ENCODE measurements at places on chromosomes 1 and 21. TPM values are rescaled to one million over a fixed set of nuclear protein-coding genes. Genes with fewer than 3 reads are reported as not detected.
A peak's percentile ranks its signal among the peaks of the same experiment; 100 is the strongest.

DNA sequence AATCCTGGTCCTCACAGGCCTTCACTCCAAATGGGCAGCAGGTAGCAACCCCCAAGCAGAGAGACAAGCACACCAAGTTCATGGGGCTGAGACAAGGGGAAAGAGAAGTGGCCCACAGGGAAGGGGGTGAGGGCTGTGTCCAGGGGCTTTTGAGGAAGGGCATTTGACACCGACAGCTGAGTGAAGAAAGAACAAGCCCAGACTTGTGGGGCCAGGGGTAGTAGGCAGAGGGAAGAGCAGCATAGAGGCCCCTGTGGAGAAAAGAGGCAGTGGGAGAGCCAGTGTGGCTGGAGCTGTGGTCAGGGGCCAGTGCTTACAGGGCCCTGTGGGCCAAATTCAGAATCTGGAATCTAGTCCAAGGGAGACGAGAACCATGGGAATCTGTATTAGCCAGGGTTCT lies 85.4 kb downstream of the IGSF21 start:
- no peak overlapping the region for H3K27ac ChIP-seq
- H3K4me1 ChIP-seq, result peaks cover 6% of the 10 kb centered on the region
- peaks cover 49% of the 10 kb centered on the region for H3K27me3 ChIP-seq
- H3K4me3 ChIP-seq, result no peak overlapping the region
- no peaks in the 10 kb centered on the region for H3K36me3 ChIP-seq

The CCDC185 gene
- total RNA-seq, result not detected

- peaks cover 45% of the 10 kb centered on the region for H3K36me3 ChIP-seq
- H3K27me3 ChIP-seq, result no peaks in the 10 kb centered on the region
- H3K27ac ChIP-seq, result no peak overlapping the region
- no peak overlapping the region for H3K4me3 ChIP-seq
- no peak for DNase-seq
Measured at GRCh38 chr1:232432313-232432712, 197.6 kb downstream of the SIPA1L2 start.

The SNIP1 gene
- total RNA-seq, result 23.4 TPM

GRCh38 chr1:188240772-188241406 lies 1412.1 kb downstream of the PLA2G4A start:
- no peaks in the 10 kb centered on the region for H3K4me1 ChIP-seq
- DNase-seq, result no peak
- no peak overlapping the region for H3K4me3 ChIP-seq
- no peaks in the 10 kb centered on the region for H3K36me3 ChIP-seq
- H3K27me3 ChIP-seq, result no peaks in the 10 kb centered on the region
- no peak overlapping the region for H3K27ac ChIP-seq

The ANP32E gene
- total RNA-seq, result 71.9 TPM

The KIF14 gene
- total RNA-seq, result 12.8 TPM

GRCh38 chr1:211492511-211493132 lies 660 bp upstream of the RD3 start:
- no peaks in the 10 kb centered on the region for H3K36me3 ChIP-seq
- DNase-seq, result no peak
- no peaks in the 10 kb centered on the region for H3K27me3 ChIP-seq
- no peak overlapping the region for H3K4me3 ChIP-seq

GRCh38 chr1:205001162-205001561 lies 41.9 kb upstream of the CNTN2 start:
- no peak for DNase-seq
- no peaks in the 10 kb centered on the region for H3K36me3 ChIP-seq
- H3K27ac ChIP-seq, result no peak overlapping the region
- H3K4me3 ChIP-seq, result no peak overlapping the region
- H3K27me3 ChIP-seq, result peaks cover 43% of the 10 kb centered on the region

The CBR1 gene
- 20.1 TPM for total RNA-seq

DNA sequence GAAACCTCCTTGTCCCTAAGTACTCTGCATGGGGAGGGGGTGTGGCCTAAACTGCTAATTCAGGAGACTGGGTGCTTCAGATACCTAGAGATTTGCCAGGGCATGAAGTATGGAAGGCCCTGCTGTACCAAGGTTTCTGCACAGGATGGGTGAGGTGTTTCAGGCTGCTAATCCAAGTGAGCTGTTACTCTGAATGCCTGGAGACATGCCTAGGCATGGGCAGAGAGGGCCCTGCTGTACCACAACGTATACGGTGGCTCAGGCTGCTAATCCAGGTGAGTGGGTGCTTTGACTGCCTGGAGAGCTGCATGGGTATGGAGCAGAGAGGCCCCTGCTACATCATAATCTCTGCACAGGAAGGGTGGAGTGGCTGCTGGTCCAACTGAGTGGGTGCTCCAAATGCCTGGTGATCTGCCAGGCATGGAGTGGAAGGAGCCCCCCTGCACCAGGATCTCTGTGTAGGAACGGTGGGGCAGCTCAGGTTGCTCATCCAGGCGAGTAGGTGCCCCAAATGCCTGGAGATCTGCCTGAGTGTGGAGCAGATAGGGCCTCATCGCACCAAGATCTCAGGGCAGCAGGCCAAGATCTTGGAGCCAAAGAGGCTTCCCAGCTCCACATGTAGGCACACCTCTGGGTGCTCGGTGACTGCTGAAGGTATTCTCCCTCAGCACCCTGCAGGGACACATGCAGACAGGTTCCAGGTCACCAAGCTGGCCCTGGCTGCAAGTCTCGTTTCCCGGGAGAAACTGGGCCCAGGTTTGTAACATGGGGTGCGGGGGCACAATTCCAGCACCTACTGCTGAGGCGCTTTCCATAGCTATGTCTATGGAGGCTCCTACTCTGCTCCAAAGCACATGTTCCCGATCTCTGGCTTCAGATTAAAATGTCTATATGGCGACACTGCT lies 252.5 kb upstream of the PLXNA2 start:
- no peak overlapping the region for H3K4me3 ChIP-seq
- H3K27ac ChIP-seq, result no peak overlapping the region
- DNase-seq, result no peak
- no peaks in the 10 kb centered on the region for H3K36me3 ChIP-seq

GRCh38 chr1:11707621-11708276 lies 16.2 kb downstream of the DRAXIN start:
- no peaks in the 10 kb centered on the region for H3K36me3 ChIP-seq
- no peak overlapping the region for H3K4me3 ChIP-seq
- peaks cover 10% of the 10 kb centered on the region for H3K27me3 ChIP-seq
- H3K4me1 ChIP-seq, result peaks cover 14% of the 10 kb centered on the region
- no peak overlapping the region for H3K27ac ChIP-seq

The CCDC17 gene
- total RNA-seq, result 3.6 TPM

DNA sequence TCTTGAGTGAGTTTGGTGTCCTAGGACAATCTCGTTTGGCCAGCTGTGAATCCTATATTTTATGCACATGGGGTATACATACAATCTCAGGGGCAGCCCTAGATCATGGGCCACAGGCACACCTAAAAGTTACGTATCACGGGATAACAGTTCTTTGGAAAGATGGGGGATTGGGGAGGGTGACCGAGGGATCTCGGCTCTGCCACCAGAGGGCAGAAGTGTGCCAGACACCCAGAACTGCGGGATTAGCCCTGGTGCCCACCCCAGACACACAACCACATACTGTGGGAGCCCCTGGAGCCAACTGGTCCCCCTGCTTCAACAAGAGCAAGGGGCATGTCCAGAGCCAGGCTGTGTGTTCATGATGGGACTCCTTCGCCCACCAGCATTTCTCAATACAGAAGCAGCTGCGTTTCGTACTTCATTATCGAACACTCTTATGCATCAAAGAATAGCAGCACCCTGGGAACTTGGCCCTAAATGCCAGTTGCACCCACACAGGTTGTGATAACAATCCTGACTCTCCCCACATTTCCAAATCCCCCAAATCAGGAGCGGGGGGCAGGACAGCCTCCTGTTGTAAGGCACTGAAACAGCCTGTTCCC lies 37.4 kb downstream of the TMCO4 start:
- no peak for DNase-seq
- no peak overlapping the region for H3K27ac ChIP-seq
- H3K27me3 ChIP-seq, result peaks cover 2% of the 10 kb centered on the region

DNA sequence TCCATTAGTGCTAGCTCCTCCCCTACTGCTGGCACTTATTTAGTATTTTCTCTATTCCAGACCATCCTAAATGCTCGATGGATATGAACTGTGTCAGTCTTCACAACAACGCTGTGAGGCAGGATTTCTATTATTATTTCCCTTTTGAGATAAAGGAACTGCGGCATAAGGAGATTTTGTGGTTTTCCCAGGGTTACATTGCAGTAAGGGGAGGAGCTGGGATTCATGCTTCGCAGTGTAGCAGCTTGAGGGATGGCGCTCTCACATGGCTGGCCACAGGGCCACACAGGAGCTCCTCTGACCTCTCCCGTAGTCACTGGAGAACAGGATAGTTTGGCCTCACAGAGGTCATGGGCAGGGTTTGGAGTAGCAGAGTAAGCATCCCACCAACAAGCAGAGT lies 116.9 kb downstream of the BEND5 start:
- peaks cover 37% of the 10 kb centered on the region for H3K27me3 ChIP-seq
- no peak for DNase-seq
- no peaks in the 10 kb centered on the region for H3K36me3 ChIP-seq
- no peaks in the 10 kb centered on the region for H3K4me1 ChIP-seq
- H3K27ac ChIP-seq, result no peak overlapping the region
- no peak overlapping the region for H3K4me3 ChIP-seq

DNA sequence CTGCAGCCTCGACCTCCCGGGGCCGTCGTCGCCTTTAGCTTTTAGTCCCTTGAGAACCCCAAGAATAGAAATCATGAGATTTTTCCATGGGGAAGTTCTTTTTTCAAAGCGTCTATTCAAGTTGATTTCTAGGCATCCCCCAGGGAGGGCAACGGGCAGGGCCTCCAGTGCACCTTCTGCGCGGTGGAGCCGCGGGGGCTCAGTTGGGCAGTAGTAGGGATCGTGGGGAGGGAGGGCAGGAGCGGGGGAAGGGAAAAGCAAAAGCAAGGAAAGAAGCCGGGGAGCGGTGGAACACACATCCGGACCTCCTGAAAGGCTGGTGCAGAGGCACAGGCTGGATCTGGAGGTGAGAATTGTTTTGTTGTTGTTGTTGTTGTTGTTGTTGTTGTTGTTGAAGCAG lies 103.4 kb downstream of the PPIAL4G start:
- H3K27ac ChIP-seq, result no peak overlapping the region
- no peak overlapping the region for H3K4me3 ChIP-seq
- H3K36me3 ChIP-seq, result no peaks in the 10 kb centered on the region
- DNase-seq, result no peak
- H3K27me3 ChIP-seq, result peaks cover 28% of the 10 kb centered on the region
- no peaks in the 10 kb centered on the region for H3K4me1 ChIP-seq

DNA sequence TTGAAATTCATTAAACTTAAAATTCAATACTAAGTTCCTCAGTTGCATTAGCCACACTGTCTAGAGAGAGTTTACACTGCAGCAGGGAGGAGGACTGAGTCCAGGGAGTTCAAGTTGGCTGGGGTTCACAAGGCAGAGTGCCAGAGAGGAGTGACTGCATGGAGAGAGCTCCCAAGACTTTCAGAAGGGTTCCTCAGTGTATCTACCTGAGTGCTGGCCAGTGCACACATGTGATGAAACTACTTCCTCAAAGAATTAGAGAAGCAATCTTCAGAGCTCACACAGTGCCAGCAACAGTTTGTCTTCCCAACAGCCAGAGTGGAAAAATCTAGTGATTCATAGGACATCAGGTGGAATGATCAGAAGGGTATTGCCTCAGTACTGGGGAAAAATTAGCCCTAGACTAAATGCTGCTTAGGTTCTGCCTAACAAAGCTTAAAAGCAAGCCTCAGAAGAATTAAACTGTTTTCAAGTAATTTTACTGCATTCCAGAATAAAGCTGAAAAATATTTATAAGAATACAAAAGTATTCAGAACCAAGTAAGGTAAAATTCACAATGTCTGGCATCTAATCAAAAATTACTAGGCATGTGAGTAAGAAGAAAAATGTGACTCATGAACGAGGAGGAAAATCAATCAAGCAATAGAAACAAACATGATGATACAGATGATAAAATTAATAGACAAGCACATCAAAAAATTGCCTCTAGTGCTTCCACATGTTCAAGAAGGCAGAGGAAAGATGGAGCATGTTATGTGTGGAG lies 10.4 kb upstream of the WNT3A start:
- DNase-seq, result no peak
- H3K4me3 ChIP-seq, result no peak overlapping the region
- H3K27me3 ChIP-seq, result peaks cover 58% of the 10 kb centered on the region

DNA sequence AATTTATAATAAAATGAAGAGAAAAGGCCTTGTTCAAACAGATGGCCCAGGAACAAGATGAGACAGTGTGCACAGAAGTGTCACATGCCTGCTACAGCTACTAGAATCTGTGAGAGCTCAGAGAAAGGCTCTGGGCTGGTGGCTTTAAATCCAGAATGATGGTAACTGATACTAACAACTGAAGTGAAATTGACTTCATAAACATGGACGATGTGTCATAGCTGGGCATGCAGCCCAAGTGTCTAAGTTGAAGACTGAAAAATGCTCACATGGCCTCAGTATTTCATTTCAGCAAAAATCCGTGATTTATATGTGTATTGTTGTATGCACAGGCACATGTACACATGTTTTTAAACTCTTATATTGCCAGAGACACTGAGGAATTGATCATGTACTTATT lies 208.3 kb upstream of the RUNX1 start:
- no peaks in the 10 kb centered on the region for H3K27me3 ChIP-seq
- H3K4me3 ChIP-seq, result no peak overlapping the region
- peaks cover 13% of the 10 kb centered on the region for H3K4me1 ChIP-seq
- H3K27ac ChIP-seq, result peak overlapping the region; percentile 89
- no peaks in the 10 kb centered on the region for H3K36me3 ChIP-seq

The STIL gene
- 19.7 TPM for total RNA-seq

- peak; percentile 48 for DNase-seq
- H3K27me3 ChIP-seq, result no peaks in the 10 kb centered on the region
- H3K27ac ChIP-seq, result no peak overlapping the region
Measured at GRCh38 chr21:42475526-42476387, 20.3 kb downstream of the RSPH1 start.

The NSL1 gene
- total RNA-seq, result 25.4 TPM

All from type B pancreatic cell (in vitro differentiated cells).